Activated gamma-delta T cell treated with anti-CD3 and anti-CD28 coated beads, Interleukin-2, amount 50 U/mL, for 16 hours (primary cell): ENCODE measurements at places on chromosomes 3 and 15.

DNA sequence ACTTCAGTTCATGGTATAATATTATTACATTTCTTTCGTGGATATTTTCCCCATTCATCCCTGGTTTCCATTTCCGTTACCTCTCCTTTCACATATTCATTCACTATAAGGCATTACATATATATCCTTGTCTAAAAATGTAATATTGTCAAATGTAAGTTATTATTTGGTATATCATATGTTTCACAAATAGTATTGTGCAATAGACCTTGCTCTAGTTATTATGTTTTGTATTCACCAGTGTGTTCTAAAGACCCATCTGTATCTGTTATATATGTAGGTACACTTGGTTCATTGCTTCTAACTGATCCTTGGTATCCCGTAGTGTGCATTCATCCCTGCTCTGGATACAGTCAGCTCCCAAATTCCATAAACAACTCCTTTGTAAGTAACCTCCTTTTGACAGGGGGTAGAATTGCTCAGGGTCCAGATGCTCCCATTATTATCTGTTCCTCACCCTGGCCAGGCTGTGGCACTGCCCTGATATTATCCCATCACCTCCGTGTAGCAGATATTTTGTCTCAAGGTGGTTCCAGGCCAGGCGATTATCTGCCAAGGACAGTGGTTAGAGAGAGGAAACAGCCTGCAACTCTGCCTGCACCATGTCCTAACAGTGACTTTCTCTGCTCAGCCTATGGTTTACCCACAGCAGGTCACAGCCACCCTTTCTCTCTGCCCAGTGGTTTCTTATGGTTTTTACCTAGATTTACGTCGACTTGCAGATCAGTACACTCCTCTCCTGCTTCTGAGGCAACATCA lies 29.2 kb downstream of the PAQR9 start:
- DNase-seq: no peak

DNA sequence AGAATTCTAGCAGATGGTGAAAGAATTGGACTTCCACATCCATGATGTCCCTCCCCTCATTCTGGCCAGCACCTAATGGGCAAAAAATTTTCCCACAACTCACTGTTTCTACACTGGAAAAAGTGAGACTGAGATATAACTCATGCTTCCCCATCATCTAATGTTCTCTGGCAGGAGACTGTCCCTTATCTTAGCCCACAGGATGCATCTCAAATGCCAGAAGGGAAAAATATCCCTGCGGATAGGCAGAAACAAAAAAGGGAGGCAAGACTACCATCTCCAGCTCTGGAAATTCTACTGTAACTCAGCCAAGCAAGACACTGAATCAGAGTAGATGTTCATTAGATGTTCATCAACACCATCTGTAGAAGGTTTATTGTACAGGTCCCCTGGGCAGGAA lies 58.6 kb downstream of the DLG1 start:
- DNase-seq: no peak

DNA sequence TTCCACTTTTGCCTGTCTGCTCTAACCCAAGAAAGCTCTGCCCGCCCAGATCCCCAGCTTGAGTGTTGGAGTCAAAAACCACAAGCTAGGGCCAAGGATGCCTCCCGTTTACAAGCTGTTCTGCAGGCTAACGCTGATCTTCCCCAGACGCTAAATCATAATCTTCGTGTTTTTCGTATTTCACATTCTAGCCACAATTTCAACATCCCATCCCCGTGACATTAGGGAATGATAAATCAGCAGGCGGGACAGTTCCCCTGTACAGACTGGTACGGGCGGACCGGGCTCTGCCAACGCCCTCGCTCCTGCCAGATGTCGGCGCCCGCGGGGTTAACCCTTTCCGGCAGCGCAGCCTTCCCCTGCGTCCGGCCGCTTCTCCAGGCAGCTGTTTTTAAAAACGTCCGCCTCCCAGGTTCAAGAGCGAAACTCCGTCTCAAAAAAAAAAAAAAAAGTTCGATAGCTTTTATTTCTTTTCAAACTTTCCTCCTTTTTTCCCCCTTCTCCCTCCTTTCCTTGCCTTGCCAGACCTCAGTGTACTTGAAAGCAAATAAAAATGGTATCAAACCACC lies 81.0 kb upstream of the BNC1 start:
- DNase-seq: no peak

DNA sequence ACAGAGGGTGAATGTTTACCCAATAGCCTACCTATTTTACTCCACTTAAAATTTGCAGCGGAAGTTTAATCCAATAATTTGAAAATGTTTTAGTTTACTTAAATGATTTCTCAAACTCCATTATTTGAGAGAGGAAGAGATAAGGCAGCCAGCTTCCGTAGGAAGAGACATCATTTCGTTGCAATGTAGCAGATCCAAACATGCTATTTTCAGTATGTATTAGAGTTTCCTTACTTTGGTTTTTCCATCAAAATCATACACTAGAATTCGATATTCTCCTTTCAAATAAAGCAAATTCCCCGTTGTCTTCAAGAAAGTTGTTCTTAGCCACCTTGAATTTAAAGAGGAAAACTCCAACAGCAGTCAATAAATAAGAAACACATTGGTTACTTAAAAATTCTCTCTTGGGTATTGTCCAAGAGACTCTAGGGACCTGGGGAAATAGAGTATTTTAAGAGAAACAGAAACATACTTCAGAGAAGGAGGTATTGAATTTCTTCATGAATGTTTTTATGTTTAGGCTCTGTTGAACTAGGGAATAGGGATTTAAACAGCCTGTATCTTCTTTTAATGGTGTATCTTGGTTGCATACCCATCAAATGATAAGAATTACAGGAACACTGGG lies 324.5 kb upstream of the GBE1 start:
- no peak for DNase-seq

GRCh38 chr3:17894434-17895060 lies 152.1 kb upstream of the TBC1D5 start:
- no peak for DNase-seq

DNA sequence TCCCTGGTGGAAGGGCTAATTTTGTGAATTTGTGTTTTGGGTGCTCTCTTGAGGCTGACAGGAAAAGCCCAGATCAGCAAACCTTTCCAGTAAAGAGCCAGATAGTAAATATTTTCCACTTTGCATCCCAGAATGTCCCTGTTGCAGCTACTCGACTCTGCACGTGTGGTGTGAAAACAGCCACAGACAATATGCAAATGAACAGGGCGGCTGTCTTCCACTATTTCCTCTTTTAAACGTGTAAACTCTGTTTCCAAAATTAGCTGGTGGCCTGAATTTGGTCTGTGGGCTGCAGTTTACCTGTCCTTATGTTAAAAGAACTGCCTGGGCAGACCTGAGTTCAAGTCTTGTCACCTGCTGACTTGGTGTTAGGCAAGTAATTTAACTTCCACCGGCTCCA lies 202.7 kb downstream of the EDEM1 start:
- no peak for DNase-seq

DNA sequence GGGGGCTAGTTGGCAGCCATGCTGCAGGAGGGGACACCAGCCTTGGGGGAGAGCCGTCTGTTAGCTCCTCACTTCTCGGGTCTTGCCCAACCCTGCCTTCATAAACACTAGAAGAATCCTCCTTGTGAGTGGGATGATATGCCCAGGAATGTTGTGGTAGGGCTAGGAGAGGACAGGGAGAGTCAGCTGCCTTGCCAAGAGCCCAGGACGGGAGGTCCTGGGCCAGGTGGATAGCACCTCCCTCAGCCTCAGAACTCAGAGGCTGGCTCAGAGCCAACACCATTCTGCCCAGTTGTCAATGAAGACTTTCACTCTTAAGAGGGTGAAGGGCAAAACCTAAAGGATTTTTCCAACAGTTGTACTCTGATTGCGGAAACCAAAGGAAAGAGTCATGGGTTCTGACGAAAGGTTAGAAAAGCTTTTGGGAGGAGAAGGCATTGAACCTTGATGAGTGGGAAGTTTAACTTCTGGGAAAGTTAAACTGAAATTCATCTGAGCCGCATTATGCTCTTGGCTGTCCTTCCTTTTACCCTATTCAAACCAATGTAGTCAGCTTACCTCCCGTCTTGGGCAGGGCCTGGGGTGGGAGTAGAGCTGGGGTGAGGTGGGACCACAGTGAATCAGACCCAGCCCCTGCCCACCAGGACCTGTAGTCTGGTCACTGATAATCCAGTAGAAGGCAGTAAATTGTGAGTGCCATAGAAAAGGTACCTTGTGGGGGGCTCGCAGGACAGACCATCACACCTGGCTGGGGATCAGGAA lies 81.9 kb downstream of the FAM43A start:
- DNase-seq: no peak

- DNase-seq: no peak
Measured at GRCh38 chr3:172334671-172335207, 113.5 kb downstream of the GHSR start.

GRCh38 chr3:64332459-64333350 lies 107.4 kb upstream of the PRICKLE2 start:
- no peak for DNase-seq

GRCh38 chr3:158896729-158897128 lies 94.9 kb downstream of the MFSD1 start:
- no peak for DNase-seq

GRCh38 chr3:70803319-70803718 lies 490.9 kb upstream of the MDFIC2 start:
- DNase-seq: no peak

DNA sequence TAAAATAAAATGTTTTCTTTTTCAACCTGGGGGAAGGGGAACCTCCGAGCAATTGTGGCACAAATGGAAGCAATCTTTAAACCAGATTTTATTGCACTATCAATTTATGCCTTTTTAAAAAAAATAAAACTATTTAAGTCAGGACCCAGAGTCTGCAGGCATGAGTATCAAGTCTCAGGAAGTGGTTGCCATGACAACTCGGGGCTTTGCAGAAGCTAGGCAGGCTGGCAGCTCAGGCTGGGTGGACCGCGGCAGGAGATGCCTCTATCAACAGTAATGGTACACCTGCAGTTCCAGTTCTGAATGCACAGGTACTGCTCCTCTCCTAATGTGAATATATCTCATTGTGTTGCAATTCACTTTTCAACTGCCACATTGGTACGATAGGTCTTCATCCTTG lies 447.7 kb downstream of the GABRG3 start:
- no peak for DNase-seq

DNA sequence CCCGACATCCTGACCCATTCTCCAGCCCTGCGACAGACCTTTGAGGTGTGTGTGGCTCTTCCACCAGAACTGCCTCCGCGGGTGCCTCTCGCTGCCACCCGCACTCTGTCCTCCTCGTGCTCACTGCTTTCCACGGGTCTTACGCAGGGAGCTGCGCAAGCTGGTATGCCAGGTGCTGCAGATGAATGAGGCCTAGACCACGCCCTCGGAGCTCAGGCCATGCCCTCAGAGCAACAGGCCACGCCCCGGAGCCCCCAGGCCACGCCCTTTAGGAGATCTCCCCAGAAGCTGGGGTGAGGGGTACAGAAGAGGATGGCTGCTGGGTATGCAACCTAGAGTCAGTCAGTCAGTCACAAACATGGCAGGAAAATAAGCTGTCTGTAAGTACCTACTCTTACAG lies 300.3 kb downstream of the GABRG3 start:
- no peak for DNase-seq

DNA sequence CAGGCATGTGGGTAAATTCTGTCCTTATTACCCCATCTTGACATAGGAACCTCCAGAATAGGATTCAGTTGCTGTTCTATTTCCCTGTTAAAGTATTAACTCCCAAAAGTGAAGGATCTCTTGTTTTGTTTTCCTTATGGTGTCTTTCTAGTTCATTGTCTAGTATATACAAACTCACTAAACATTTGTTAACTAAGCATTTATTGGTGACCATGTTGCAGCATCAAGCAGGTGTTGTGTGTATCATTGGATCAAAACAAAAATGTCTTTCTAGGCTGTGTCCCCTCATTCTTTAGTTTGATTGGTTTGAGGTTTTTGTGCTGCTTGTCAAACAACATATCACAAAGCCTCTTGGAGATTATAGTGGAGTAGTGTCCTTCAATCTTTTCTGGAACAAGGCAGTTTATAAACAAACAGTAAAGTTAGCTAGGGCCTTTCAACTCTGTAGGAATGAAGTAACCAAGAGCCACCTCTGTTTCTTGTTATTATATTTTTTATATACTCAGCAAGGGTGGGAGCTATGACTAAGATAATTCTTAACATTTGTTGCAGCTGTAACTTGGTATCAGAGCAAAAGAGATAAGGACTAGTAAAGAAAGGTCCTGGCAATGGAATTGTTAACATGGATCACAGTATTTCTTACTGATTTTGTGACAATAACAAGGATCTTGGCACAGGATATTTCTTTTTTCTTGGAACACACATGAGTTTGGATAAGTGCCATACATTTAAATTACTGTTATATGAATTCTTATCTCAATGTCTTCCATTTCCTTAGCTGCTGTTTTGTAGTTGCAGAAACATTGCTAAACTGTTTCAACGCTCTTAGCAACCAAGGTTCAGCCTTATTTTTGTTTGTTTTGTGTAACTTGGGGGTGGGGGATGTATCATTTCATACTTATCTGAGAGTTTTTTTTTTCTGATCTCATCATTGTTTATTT lies 49.3 kb downstream of the TMOD3 start:
- no peak for DNase-seq

- no peak for DNase-seq
Measured at GRCh38 chr3:143750841-143751240, 97.4 kb downstream of the SLC9A9 start.

DNA sequence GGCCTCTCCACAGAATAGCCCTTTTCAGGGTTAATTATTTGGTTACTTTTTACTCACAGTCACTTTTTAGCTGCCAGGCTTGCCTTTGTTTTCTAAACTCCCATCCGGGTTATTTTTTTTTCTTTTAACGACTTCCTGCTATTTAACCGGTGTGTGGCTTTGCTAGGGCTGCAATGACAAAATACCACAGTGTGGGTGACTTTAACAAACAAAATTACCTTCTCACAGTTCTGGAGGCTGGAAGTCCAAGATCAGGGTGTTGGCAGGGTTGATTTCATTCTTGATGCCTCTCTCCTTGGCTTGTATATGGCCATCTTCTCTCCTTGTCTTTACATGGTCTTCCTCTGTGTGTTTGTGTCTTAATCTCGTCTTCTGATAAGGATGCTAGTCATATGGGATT lies 91.5 kb downstream of the IL1RAP start:
- no peak for DNase-seq

DNA sequence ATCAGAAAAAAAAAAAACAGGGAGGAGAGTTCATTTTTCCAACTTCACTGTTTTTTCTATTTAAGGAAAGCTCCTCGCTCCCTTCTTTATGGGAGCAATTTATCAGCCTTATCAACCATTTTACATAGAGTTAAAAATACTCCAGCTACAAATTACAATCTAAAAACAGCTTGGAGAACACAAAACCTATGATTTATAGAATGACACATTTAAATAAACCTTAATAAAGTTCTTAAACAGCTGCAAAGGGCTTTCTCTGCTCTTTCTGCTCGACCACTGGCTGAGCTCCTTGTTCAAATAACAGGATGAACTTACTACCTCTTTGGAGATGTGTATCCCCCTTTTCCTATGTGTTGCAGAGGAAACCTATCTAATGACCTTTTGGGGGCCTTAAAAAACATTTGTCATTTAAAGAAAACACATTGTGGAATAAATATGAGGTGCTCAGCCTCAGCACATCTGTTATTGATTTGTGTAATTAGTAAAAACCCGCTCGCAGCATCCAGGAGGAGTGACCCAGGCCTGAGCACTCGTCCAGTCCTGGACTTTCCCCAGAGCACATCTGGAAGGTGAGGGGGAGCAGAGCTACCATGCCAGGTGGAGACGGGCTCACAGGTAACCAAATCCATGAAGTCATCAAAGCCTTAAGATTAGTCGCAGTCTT lies 231.2 kb downstream of the ATP8B4 start:
- DNase-seq: no peak

- DNase-seq: no peak
Measured at GRCh38 chr15:62874959-62875625, 167.5 kb upstream of the TPM1 start.
